ENCODE measurements at places on chromosomes 7 and 10.

GRCh38 chr7:44466300-44467216 lies 23.9 kb downstream of the NUDCD3 start:
- DNase-seq, result no peak

GRCh38 chr7:99625321-99625720 lies 8.6 kb downstream of the ZSCAN25 start:
- no peak for DNase-seq

- DNase-seq, result no peak
Measured at GRCh38 chr10:125157505-125157904, 2.9 kb downstream of the CTBP2 start.

DNA sequence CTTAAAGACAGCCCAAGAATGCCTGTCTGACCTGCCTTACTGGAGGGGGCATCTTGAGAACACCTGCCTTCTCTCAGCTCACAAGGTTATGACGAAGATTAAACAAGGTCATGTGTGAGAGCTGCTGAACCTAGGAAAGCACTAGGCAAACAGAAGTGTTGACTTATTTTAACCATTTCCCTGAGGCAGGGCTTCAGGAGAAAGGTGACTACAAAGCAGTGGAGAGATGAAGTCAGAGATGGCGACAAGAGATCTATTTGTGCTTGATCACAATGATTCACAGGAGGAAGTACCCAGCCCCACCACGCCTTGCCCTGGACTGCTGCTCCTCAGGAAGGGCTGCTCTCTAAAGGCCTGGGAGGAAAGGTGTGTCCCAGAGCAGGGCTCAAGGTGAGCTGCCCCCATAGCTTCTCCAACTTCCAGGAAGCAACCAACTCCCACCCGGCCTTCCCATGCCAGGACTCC lies 27.8 kb downstream of the STN1 start:
- no peak for DNase-seq

DNA sequence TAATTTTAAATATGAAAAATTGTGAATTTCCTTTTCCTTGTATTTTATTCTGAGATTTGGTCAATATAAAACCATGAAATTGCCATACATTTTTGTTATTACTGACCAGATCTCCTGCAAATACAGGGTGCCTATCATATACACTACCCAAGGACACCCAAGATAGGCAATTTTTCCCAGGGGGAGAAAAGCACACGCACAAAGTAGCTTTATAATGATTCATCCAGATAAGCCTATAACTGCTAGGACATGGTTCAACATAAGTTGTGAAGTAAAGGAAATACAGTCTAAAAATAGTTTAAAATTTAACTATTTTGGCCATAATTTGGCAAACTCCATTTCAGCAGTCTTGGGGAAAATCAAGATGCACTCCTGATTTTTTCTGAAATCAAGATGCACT lies 4.8 kb downstream of the RUFY2 start:
- no peak for DNase-seq

- no peak for DNase-seq
Measured at GRCh38 chr10:34333513-34333912, 481.6 kb downstream of the PARD3 start.

GRCh38 chr7:23863209-23863787 lies 153.3 kb downstream of the STK31 start:
- no peak for DNase-seq

DNA sequence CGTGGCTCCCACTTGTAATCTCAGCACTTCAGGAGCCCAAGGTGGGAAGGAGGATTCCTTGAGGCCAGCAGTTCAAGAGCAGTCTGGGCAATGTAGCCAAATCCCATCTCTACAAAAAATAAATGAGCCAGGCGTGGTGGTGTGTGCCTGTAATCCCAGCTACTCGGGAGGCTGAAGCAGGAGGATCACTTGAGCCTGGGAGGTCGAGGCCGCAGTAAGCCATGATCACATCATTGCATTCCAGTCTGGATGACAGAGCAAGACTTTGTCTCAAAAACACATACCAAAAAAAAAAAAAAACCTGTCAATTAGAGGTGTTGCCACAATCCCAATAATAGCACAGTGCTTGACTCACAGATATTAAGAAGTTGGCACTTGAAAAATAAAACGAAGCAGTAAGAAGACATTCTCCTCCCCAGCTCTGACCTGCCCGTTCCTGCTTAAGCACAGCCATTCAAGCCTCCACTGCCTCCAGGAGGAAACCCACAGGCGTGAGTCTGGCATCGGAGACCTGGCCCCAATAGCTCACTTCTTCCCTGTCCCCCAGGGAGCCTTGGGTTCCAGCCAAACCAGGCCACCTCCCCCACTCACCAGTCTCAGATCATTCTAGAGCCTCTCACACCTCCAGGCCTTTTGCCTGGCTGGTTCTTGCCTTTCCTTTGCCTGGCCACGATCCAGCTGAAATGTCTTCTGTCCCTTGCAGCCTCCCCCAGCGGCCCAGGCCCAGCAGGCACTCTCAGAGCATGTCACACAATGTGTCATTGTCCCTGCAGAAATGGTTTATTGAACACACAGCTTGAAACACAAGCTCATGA lies 45.3 kb upstream of the GTF2I start:
- no peak for DNase-seq

GRCh38 chr7:148982654-148983199 lies 45.6 kb downstream of the PDIA4 start:
- peak; percentile 32 for DNase-seq

GRCh38 chr7:108634036-108634435 lies 64.4 kb downstream of the DNAJB9 start:
- DNase-seq, result no peak

DNA sequence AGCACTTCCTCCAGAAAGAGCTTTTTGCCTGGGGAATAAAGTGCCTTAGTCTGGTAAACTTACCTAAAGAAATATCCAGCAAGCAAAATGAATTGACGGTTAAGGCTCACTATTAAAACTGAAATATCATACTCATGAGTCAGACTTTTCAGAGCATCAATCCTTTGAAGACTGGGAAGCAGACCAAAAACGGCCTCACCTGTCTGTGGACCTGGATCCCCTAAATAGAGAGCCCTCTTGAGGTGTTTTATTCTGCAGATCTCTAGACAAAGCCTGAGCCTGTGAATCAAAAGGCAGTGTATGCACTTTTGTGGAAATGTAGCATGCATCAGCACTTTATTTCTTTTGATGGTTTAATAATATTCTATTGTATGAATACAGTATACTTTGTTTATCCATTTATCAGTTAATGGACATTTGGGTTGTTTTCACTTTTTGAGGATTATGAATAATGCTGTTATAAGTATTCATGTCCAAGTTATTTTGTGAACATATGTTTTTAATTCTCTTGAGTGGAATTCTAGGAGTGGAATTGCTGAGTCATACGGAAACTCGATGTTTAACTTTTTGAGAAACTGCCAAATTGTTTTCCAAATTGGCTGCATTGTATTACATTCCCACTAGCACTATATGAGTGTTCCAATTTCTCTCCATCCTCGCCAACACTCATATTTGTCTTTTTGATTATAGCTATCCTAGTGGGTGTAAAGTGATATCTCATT lies 449.0 kb upstream of the IGFBP3 start:
- no peak for DNase-seq

DNA sequence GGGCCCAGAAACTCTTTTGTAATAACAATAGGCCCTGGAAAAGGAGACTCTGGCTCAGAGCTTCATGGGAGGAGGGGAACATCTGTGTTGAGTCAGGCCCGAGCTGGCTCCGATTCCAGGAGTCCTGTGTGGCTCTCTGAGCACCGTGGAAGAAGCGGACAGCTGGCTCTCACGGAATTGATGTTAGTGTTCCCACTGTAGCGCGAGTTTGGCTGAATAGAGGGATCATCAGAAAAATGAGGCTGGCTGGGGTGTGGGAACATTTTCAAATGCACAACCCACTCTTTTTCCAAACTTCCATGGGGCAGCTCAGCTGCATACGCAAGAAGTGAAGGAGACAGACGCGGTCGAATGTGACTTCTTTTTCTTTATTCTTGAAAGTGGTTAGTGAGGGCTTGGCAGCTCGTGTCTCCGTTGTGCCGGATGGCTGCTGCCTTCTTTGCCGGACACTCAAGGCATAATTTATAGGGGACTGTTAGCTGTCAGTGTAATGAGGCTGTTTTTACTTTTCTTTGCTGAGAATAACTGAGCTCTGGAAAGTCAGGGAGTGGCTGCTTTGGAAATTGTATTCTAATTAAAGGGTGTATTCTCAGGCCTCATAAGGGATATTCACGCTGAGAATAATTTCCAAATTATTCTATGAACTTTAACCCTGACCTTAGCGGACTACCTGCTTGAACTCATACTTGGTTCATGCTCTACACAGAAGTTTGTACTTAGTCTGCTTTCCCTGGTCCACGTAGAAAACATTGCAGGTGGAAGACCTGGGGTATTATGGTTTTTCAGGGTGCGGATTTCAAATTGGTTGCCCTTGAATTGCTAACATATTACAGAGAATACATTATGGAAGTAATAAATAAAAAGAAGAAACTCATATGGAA lies 23.1 kb downstream of the MDFIC start:
- no peak for DNase-seq

GRCh38 chr10:52316500-52316899 lies 2.4 kb downstream of the DKK1 start:
- no peak for DNase-seq

DNA sequence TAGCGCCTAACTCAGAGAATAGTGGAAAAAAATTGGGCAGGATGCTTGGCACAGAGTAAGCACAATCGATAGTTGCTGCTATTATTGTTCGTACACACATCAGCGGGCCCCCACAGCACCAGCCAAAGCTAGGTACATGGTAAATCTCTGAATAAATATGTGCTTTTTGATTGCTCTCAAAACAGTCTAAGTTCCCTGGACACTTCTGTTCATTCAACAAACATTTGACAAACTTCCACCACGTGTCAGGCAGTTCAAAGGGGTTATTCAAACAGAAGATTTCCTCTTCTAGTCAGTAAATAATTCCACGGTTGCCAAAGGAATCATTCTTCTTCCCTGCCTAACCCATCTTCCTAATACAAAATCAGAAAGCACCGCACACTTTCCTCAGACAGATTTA lies 150.8 kb downstream of the DGKI start:
- DNase-seq, result no peak

- DNase-seq, result no peak
Measured at GRCh38 chr10:119812684-119813083, 60.0 kb downstream of the MCMBP start.
